ENCODE measurements at places on chromosomes 2 and 18.

- DNase-seq = no peak
Observed at GRCh38 chr2:179277429-179278196, 13.0 kb upstream of the SESTD1 start.

DNA sequence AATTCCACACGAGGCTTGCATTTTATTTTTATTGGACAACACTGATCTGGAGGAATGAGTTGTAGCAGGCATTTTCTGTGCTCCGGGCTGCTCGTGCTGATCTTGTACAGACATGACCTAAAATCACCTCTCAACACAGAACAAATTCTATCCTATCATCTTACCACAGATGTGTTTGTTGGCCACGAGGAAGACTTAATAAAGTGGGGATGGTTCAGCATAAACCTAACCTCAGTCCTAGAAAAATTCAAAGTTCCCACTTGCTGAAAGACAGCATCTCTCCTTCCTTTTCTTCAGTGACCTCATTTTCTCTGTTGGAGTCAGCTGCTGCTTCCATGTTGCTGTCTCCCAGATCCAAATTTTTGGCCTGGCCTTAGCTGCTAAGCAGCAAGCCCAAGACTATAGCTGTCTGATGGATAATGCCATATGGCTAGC, 45.3 kb downstream of the RBKS start:
- DNase-seq = no peak

DNA sequence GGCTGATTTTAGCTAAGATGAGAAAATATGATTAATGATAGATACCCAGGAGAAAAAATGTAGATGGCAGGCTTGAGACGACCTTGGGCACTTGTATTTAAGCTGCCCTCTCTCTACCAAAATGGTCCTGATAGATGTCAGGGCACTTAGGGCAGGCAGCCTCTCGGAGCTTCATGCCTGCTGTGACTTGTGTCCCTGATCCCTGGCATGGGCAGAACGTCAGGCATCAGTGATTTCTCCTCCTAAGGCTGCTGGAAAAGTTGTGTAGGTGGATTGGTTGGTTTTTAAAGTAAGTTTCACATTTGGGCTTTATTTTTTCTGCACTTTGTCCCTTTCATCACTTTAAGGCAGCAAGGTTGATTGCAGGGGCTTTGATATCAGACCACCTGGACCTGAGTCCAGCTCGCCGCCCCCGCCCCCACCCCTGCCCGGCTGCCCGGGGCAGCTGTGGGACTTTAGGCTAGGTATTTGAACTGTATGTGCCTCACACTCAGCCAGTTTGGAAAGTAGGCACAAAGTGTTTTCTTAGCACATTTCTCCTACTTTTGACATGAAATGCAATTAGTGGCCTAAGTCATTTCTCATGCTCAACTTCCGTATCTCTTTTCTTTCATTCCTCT, 35.0 kb upstream of the SCLY start:
- no peak for DNase-seq

- no peak for DNase-seq
Observed at GRCh38 chr2:236600892-236601291, 31.3 kb downstream of the ACKR3 start.

DNA sequence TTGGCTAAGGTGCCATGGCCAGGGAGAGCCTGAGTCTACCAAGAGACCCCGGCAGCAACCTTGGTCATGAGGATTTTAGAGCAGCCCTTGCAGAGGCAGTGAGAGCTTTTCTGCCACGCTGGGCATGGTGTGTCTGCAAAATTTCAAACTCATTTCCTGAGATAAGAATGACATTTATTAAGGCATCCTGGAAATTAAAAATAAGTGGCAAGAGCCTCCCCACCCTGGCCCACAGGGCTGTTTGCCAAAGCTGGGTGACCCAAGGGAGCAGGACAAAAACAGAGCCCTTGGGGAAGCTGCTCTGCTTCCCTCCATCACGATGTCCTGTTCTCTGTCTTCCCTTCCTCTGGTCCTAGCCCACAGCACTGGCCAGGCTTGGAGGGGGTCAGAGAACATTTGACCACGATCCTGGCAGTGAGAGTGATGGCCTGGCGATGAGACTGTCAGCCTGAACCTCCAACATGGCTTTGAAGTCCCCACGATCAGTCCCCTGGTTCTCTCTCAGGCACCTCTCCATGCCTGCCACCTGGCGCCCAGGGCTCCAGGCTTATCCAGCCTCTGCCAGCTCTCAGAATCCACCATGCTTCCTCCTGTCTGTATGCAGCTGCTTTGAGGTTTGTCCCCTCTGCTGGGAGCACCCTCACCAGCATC, 68.9 kb upstream of the RMDN2 start:
- no peak for DNase-seq

All from activated CD4-positive, alpha-beta T cell treated with anti-CD3 and anti-CD28 coated beads, Interleukin-2, amount 50 U/mL, for 4 hours (primary cell).